Kidney (tissue), 22 donors: ENCODE measurements at places on chromosomes 5 and 9. TPM values are rescaled to one million over a fixed set of nuclear protein-coding genes. Genes with fewer than 3 reads are reported as not detected.

GRCh38 chr9:111961575-111961974 is 65.0 kb downstream of the UGCG start:
- H3K36me3 ChIP-seq = no peaks in the 10 kb centered on the region
- peak; percentile 76 for DNase-seq
- H3K27ac ChIP-seq = peak overlapping the region; percentile 61
- no peak overlapping the region for H3K4me3 ChIP-seq
- H3K4me1 ChIP-seq = peaks cover 21% of the 10 kb centered on the region
- no peaks in the 10 kb centered on the region for H3K27me3 ChIP-seq

GRCh38 chr9:34612788-34613390 is 992 bp upstream of the RPP25L start:
- peak overlapping the region; percentile 91 for H3K4me3 ChIP-seq
- H3K27me3 ChIP-seq = no peaks in the 10 kb centered on the region
- H3K36me3 ChIP-seq = peaks cover 4% of the 10 kb centered on the region
- DNase-seq = peak; percentile 95

DNA sequence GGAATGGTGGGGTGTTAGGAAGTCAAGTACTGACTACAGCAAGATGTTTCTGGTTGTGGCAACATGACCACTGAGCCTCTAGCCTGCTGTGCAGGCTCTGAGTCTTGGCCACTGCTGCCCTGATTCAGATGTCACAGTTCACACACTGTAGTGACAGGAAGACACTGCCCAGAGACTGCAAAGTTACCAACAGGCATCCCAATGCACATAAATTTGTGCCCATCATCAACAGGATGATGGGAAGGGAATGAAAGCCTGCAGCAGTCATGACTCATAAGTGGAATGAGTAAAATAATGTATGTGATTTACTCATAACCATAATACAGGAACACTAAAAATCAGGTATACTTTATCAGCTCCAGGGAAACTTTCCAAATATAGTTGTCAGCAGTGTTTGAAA is 251.6 kb upstream of the HAPLN1 start:
- H3K27ac ChIP-seq = no peak overlapping the region
- no peaks in the 10 kb centered on the region for H3K36me3 ChIP-seq
- no peak overlapping the region for H3K4me3 ChIP-seq
- H3K27me3 ChIP-seq = no peaks in the 10 kb centered on the region
- no peak for DNase-seq

DNA sequence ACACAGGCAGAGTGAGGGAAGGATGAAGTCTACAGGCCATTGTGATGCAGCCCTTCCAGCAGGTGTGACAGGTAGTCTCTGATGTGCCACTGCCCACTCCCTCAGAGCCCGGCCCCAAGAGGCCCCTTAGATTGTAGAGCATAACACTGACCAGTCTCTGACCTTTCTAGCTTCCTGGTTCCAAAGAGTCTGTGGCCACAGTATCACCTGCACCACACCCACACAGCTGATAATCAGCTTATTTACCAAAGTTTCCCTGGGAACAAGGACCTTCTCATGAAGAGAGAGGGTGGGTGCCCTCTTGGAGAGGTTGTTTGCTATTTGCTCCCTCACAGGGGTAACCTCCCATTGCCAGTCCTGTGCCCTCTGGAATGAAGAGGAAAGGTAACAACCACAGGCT is 11.0 kb upstream of the ACER2 start:
- no peaks in the 10 kb centered on the region for H3K27me3 ChIP-seq
- no peak overlapping the region for H3K4me3 ChIP-seq
- no peak overlapping the region for H3K27ac ChIP-seq
- DNase-seq = no peak
- H3K36me3 ChIP-seq = no peaks in the 10 kb centered on the region
- H3K4me1 ChIP-seq = no peaks in the 10 kb centered on the region

The BNC2 gene
- total RNA-seq = 37.9 TPM

DNA sequence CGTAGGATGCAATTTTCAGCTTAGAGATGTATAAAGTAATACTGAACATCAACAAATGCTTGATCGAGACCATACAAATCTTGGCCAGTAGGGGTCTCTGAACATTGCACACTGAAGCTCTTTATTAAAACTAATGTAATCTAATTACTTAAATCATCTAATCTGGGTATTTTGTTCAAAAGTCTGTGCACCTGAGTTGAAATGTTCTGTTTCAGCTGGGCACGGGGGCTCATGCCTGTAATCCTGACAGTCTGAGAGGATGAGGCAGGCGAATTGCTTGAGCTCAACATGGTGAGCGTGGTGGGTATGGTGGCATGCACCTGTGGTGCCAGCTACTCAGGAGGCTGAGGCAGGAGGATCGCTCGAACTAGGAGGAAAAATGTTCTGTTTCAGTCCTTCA is 41.0 kb downstream of the ESM1 start:
- no peak overlapping the region for H3K4me3 ChIP-seq
- no peaks in the 10 kb centered on the region for H3K4me1 ChIP-seq
- H3K36me3 ChIP-seq = no peaks in the 10 kb centered on the region
- no peaks in the 10 kb centered on the region for H3K27me3 ChIP-seq

The ADAMTS13 gene
- 3.1 TPM for total RNA-seq

The STPG3 gene
- total RNA-seq = 0.38 TPM

DNA sequence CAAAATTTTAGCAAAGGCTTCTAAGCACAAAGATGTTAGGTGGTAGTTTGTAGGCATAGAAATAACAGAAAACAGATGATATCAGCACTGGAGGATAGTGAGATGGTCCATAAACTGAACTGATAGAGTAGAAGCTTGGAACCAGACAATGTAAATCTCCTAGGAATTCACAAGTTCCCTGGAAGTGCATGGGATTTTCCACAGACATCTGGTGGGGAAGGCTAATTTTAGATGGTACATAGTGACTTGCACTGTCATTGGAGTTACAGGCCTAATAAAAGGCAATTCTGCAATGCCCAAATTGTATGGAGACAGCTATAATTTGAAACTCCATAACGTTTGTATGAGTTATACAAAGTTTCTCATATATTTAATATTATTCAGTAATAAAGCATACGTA is 653.0 kb upstream of the MEF2C start:
- no peaks in the 10 kb centered on the region for H3K36me3 ChIP-seq
- no peak overlapping the region for H3K27ac ChIP-seq
- H3K4me1 ChIP-seq = no peaks in the 10 kb centered on the region

- H3K27ac ChIP-seq = no peak overlapping the region
- peaks cover 2% of the 10 kb centered on the region for H3K4me1 ChIP-seq
- H3K4me3 ChIP-seq = no peak overlapping the region
- H3K36me3 ChIP-seq = no peaks in the 10 kb centered on the region
- no peaks in the 10 kb centered on the region for H3K27me3 ChIP-seq
Observed at GRCh38 chr9:8802242-8802641, 1002.7 kb upstream of the DMAC1 start.

The CER1 gene
- not detected for total RNA-seq

The ANKRD20A1 gene
- 4.2 TPM for total RNA-seq

GRCh38 chr5:150356575-150357294 is 762 bp upstream of the TCOF1 start:
- H3K27ac ChIP-seq = peak overlapping the region; percentile 23
- DNase-seq = no peak
- peaks cover 13% of the 10 kb centered on the region for H3K4me1 ChIP-seq

DNA sequence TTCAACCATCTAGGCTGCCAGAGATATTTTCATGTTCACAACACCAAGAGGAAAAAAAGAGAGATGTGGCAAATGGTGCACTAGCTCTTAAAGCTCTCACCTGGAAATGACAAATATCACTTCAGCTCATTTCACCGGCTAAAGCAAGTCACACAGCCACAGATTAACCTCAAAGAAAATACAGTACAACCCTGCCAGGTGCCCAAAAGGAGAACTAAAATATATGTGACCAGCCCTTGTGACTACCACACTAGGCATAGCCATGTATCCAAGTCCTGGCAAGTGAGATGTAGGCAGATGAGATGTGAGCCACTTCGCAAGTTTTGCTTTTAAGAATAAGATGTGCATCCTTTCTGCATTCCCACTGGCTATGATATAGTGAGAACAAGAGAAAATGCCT is 41.4 kb downstream of the AGTPBP1 start:
- H3K36me3 ChIP-seq = no peaks in the 10 kb centered on the region
- H3K4me1 ChIP-seq = no peaks in the 10 kb centered on the region
- H3K4me3 ChIP-seq = no peak overlapping the region

DNA sequence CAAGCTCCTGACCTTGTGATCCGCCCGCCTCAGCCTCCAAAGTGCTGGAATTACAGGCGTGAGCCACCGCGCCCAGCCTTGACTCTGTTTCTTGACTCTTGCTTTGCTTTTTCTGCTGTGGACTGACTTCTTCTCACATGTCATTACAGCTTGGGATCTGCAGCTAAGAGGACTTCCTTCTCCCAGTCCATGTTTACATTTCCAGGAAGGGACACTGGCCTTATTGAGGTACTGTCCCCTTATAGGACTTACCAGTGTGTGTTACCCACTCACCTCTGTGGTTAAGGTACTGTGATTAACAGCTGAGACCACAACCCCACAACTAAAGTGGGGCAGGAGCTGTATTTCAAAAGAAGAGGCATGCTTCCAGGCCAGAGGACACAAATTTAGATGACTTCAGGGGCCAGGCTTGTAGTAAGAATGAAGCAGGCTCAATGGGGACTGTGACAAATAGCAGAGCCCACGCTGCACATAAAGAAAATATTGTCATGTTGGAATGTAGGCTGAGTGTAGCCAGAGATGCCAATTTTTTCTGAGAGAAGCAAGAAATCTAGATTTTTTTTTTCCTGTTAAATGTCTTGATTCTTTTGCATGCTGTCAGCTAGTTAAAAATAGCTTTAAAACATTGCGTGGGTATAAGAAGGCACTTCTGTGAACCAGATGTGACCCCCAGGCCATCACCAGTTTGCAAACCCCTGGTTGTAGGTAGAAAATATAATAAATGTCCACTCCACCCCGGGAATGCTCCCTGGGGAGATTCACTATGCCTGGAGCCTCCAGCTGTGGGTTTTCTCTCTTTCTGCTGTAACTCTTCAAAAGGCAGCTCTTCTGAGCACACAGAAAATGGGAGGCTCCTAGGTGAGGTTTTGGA is 75.0 kb downstream of the PTPDC1 start:
- H3K4me3 ChIP-seq = no peak overlapping the region
- peak; percentile 33 for DNase-seq
- H3K36me3 ChIP-seq = no peaks in the 10 kb centered on the region
- no peaks in the 10 kb centered on the region for H3K27me3 ChIP-seq

- no peaks in the 10 kb centered on the region for H3K36me3 ChIP-seq
- H3K4me1 ChIP-seq = peaks cover 3% of the 10 kb centered on the region
- no peaks in the 10 kb centered on the region for H3K27me3 ChIP-seq
- no peak overlapping the region for H3K4me3 ChIP-seq
Observed at GRCh38 chr9:81391457-81391825, 297.9 kb downstream of the TLE1 start.

- peak overlapping the region; percentile 76 for H3K27ac ChIP-seq
- peaks cover 11% of the 10 kb centered on the region for H3K36me3 ChIP-seq
- H3K4me3 ChIP-seq = peak overlapping the region; percentile 85
Observed at GRCh38 chr9:128771094-128771721, 519 bp downstream of the ZER1 start.

GRCh38 chr5:152332716-152333460 is 72.2 kb downstream of the NMUR2 start:
- H3K27ac ChIP-seq = no peak overlapping the region
- H3K4me1 ChIP-seq = no peaks in the 10 kb centered on the region
- H3K4me3 ChIP-seq = no peak overlapping the region

DNA sequence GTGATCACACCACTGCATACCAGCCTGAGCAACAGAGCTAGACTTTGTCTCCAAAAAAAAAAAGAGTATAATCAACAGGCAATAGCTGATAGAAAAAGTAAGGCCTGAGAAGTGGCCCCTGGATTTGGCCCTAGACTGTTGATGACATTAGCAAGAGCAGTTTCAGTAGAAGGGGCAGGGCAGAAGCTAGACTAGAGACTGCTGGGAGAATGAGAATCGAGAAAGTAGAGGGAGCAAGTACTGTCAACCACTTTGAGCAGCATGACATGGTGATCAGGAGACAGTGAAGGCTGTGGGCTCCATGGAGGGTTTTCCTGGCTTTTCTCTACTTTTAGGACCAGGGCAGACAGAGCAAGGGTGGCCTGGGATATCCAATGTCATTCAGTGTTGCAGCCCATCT is 34.9 kb upstream of the B4GALT1 start:
- no peaks in the 10 kb centered on the region for H3K27me3 ChIP-seq
- no peak for DNase-seq
- H3K36me3 ChIP-seq = no peaks in the 10 kb centered on the region
- no peaks in the 10 kb centered on the region for H3K4me1 ChIP-seq
- no peak overlapping the region for H3K4me3 ChIP-seq

- H3K4me3 ChIP-seq = no peak overlapping the region
- no peaks in the 10 kb centered on the region for H3K27me3 ChIP-seq
- DNase-seq = no peak
- no peak overlapping the region for H3K27ac ChIP-seq
- no peaks in the 10 kb centered on the region for H3K4me1 ChIP-seq
Observed at GRCh38 chr5:1540166-1540565, 16.4 kb upstream of the LPCAT1 start.

GRCh38 chr5:41983284-41983683 is 58.2 kb downstream of the FBXO4 start:
- H3K36me3 ChIP-seq = no peaks in the 10 kb centered on the region
- DNase-seq = no peak
- no peaks in the 10 kb centered on the region for H3K27me3 ChIP-seq
- no peak overlapping the region for H3K27ac ChIP-seq
- no peak overlapping the region for H3K4me3 ChIP-seq
- H3K4me1 ChIP-seq = no peaks in the 10 kb centered on the region

DNA sequence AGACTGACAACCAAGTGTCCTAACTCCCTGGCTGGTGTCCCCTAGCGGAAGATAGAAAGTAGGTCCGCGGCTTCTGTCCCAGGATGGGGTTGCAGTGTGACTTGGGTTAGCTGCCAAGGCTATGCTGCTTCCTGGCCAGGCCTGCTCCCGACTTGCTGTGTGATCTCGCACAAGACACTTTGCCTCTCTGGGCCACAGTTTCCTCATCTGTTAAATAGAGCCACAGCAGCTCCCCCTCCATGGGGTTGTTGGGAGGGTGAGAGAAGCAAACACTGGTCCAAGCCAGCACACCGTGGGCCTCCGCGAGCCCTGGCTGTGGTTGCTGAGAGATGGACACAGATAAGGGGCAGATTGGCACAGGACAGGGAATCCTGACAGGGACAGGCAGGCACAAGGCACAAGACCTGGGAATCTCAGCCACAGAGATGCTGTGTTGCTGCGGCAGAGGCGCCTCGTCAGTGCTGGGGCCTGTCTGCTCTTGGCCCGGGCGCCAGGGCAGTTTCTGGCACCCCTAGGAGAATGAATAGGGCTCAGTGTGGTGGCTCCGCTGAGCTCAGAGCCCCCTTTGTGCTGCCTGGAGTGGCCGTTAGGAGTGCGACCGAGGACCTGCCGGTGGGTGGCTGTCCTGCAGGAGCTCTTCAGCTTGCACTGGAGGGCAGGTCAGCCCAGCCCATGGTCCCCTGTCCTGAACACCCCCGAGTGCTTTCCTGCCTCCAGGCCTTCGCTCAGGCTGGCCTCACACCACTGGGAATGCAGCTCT is 1.8 kb upstream of the SH2D3C start:
- H3K27ac ChIP-seq = no peak overlapping the region
- no peak overlapping the region for H3K4me3 ChIP-seq
- no peaks in the 10 kb centered on the region for H3K36me3 ChIP-seq
- DNase-seq = no peak
- no peaks in the 10 kb centered on the region for H3K27me3 ChIP-seq
- H3K4me1 ChIP-seq = peaks cover 6% of the 10 kb centered on the region

GRCh38 chr5:74257645-74258313 is 382.7 kb downstream of the ENC1 start:
- H3K27me3 ChIP-seq = no peaks in the 10 kb centered on the region
- DNase-seq = peak; percentile 88
- H3K4me1 ChIP-seq = no peaks in the 10 kb centered on the region
- H3K36me3 ChIP-seq = no peaks in the 10 kb centered on the region
- H3K4me3 ChIP-seq = no peak overlapping the region
- H3K27ac ChIP-seq = no peak overlapping the region

The ALDH1A1 gene
- total RNA-seq = 191 TPM

- H3K36me3 ChIP-seq = no peaks in the 10 kb centered on the region
- H3K4me3 ChIP-seq = peak within 1 kb of the TSS; percentile 95
- peak; percentile 87 for DNase-seq
- peaks cover 5% of the 10 kb centered on the region for H3K4me1 ChIP-seq
Observed at GRCh38 chr9:35604578-35605350, at the start of gene TESK1. Gene TESK1, plus strand, starts transcription at chr9:35605262. Its CDS starts 358 bp downstream, at chr9:35605620.
